K562 (cell line): ENCODE measurements at places on chromosomes 3 and 15.

DNA sequence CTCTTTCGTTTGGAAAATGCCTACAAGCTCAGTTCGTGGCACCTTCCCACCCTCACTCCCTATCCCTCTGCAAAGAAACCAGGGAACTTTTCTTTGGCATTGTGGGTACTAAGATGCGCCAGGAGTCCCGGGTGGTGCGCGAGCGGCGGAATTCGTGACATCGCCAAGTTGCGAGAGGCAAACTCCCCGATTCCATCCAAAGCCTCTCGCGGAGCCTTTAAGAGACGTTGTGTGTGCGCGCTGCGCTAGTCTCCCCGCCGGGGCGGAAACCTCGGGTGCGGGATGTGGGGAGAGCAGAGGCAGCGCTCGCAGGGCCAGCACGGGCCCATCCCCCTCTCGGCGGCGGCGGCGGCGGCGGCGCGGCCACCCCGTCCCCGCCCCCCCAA is 443 bp upstream of the NR2F2 start:
- DNase-seq, result no peak

- no peak for DNase-seq
These were observed 147.5 kb downstream of the STT3B start for GRCh38 chr3:31680072-31680870.

- DNase-seq, result no peak
These were observed 25.7 kb upstream of the RAD18 start for GRCh38 chr3:8988791-8989558.

GRCh38 chr15:35963326-35963725 is 417.4 kb upstream of the DPH6 start:
- DNase-seq, result no peak

DNA sequence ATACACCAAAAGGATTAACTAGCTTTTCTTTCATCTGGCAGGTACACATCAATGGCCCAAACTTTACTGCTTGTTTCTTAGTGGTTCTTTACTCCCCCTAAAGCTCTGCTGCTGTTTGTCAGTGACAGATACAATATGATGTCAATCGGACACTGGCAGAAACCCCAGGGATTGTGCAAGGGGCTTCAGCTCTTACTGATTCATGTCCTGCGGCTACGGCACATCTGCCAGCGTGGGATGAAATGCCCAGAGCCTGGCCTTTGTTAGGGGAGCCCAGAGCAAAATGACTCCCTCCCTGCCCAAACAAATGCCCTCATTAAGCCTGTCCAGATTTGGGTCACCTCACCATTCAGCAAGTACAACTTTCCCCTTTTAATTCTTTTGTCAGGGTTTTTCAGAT is 28.3 kb downstream of the SRP14 start:
- DNase-seq, result no peak

- no peak for DNase-seq
These were observed 138.6 kb upstream of the TSC22D2 start for GRCh38 chr3:150269526-150269925.

GRCh38 chr3:29064085-29064484 is 216.8 kb upstream of the RBMS3 start:
- DNase-seq, result no peak

GRCh38 chr3:186189492-186189891 is 80.6 kb upstream of the ETV5 start:
- no peak for DNase-seq

- DNase-seq, result no peak
These were observed 85.1 kb upstream of the GK5 start for GRCh38 chr3:142310439-142310838.
